Left lung (tissue), 14 donors: ENCODE measurements at places on chromosomes 11 and 22. TPM values are rescaled to one million over a fixed set of nuclear protein-coding genes. Genes with fewer than 3 reads are reported as not detected.

Gene OLFML1
- 53.4 TPM for polyA plus RNA-seq

Gene ZP1
- polyA plus RNA-seq = not detected

DNA sequence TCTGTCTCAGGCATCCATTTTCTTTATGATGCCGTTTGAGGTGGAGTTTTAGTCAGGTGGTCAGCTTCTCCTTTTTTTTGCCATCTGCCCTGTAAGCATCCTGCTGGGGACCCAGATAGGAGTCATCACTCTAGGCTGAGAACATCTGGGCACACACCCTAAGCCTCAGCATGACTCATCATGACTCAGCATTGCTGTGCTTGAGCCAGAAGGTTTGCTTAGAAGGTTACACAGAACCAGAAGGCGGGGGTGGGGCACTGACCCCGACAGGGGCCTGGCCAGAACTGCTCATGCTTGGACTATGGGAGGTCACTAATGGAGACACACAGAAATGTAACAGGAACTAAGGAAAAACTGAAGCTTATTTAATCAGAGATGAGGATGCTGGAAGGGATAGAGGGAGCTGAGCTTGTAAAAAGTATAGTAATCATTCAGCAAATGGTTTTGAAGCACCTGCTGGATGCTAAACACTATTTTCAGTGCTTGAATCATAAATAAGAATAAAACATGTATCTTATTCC lies 10.9 kb upstream of the HBE1 start:
- DNase-seq = no peak

- DNase-seq = no peak
Measured at GRCh38 chr22:26889802-26890201, 232.4 kb downstream of the MIAT start.

GRCh38 chr22:42366806-42367581 lies 65.2 kb downstream of the NFAM1 start:
- no peak for DNase-seq

GRCh38 chr11:125069796-125070195 lies 6.7 kb downstream of the SLC37A2 start:
- no peak for DNase-seq

GRCh38 chr22:25702571-25703167 lies 39.3 kb upstream of the MYO18B start:
- DNase-seq = no peak

DNA sequence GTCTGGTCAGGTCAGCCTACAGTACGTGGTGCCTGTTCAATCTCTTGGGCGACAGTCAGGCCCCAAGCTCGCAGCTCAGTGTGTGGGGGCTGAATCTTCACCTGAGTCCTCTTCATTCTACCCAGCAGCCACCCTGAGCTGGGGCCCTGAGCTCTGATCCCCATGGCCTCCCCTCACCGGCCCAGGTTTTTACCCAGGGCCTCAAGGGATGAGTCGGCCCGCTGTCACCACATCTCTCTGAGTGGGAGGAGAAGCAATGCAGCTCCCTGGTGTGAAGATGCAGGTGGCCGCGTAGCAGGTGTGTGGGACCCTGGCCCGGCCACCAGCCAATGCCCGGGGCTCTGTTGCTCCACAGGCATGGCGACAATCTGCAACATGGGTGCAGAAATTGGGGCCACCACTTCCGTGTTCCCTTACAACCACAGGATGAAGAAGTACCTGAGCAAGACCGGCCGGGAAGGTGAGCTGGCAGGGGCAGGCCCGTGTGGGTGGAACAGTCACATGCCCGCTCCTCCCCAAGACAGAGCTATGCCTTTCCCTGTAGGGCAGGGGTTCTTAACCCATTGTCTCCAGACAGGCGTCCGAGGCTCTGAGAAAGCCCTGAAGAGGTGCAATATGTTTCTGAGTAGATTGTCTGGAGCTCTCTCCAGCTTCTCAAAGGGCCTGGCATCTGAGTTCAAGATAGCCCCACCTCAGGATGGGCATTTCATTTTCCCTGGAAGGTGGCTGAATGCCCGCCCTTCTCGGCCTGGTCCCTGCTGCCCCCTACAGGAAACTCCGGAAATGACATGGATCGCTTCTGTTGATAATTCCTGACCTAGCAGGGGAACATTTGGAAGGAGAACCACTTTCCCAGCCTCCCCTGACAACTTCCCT lies 26.9 kb downstream of the POLR3H start:
- peak; percentile 66 for DNase-seq
